ENCODE measurements at places on chromosomes 12 and 14.

GRCh38 chr12:563250-563781 is 99.9 kb downstream of the NINJ2 start:
- no peak for DNase-seq

DNA sequence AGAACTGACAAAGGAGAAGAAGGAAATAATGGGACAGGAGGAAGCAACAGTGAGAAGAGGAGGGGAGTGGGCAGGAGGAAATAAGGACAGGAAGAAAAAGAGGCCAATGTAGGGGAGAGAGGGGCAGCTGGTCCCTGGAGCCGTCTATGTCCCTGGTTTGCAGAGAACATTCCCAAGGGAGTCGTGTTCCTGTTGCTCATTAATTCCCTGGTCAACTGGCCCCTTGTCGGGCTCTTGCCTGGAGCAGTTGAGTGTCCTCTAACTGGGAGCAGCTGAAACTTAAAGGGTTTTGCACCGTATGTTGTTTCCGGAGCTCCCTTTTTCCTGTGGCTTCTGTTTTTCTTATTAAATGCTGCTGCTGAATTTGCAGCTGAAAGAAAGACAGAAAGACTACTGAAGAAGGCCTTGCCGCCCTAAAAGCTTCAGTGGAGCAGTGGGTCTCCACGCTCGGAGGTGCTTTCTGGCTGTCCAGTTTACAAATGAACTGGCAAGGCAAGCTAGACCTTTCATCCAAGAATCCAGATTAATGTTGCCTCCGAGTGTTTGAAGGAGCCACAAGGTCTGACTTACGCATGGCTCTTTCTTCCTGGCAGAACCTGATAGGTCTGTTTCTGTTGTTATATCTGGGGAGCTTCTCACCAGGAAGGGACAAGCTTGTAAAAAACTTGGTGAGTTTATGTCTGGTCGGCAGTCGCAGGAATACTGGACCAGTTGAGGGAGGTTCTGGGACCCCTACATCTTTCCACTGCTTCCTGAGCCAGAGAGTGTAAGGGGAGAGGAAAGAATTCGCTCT is 146.2 kb upstream of the RFLNA start:
- DNase-seq = no peak

DNA sequence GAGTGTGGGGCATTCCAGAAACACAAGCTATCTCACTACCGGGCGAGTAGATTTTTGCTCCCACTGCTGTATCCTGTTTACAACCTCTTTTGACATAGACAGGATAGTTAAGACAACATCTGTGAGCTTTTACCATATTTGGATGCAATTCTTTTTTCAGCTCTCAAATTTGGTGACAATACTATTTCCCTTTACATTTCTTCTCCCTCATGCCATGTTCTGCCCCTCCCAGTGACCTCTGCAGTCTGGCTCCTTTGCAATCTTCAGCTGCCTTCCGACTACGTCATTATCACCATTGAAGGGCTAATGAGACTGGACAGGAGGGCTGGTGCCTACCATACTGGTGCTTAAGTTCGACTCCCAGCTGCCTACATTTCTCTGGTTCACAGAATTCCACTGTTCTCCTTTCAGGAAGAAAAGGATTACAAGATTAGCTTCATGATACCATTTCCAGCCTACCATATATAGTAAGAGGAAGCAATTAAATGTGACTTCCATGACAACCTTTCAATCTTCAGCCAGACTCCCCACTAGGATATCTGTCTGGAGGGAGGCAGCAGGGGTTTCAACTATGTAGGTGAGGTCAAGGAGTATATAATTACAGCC is 251.6 kb downstream of the PHLDA1 start:
- DNase-seq = no peak

DNA sequence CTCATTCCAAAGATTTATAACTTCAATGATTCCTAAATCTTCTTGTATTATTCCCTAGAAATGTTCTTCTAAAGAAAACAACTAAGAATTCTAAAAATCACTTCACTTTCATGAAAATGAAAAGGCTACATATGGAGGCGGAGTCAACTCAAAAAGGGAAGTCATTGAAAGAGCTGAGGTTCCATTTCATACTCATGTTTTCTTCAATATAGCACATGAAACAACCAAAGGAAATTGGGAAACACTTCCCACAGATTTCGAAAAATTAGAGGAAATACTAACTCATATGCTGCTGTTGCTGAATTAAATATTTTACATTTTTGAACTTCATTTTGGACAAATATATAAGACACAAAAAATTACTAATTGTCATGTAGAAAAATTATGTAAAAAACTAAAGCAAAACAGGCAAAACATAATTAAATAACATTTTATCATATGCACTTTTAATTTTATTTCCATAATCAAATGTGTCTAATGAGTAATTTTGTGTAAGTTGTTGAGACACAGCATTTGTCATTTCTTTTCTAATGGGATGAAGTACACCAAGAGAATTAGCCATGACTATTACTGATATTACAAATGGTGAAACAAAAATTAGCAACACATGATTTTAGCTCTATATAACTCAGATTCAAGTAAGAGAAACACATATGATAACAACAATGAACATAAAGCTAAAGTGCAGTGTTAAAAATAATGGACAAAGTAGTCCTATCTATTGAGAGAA is at the start of gene CD163:
Gene CD163, minus strand, starts transcription at position 92 of the 730 bp plus-strand sequence. Its CDS starts 87 bp downstream, at position 5.
- no peak for DNase-seq

GRCh38 chr12:92516277-92516600 is 186.6 kb upstream of the PLEKHG7 start:
- no peak for DNase-seq

DNA sequence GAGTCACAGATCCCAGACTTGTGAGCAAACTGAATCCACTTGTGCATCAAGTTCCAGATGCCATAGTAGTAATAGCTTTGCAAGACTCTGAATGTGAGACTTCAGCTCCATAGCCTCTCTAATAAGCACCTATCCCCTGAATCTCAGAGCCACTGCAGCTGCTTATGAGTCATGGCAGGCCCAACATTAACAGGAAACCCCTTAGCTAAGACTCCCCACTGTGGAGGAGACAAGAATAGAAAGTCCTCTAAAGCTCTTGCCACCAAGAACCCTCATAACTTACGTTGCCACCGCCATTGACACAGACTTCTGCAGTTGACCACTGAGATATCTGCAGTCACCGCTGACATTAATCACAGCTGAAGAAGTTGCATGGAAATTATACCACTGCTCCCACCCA is 62.9 kb upstream of the PDE3A start:
- DNase-seq = no peak

- DNase-seq = no peak
Measured at GRCh38 chr14:57302883-57303282, 34.1 kb downstream of the AP5M1 start.

- no peak for DNase-seq
Measured at GRCh38 chr14:72913809-72914208, 12.5 kb upstream of the DCAF4 start.

DNA sequence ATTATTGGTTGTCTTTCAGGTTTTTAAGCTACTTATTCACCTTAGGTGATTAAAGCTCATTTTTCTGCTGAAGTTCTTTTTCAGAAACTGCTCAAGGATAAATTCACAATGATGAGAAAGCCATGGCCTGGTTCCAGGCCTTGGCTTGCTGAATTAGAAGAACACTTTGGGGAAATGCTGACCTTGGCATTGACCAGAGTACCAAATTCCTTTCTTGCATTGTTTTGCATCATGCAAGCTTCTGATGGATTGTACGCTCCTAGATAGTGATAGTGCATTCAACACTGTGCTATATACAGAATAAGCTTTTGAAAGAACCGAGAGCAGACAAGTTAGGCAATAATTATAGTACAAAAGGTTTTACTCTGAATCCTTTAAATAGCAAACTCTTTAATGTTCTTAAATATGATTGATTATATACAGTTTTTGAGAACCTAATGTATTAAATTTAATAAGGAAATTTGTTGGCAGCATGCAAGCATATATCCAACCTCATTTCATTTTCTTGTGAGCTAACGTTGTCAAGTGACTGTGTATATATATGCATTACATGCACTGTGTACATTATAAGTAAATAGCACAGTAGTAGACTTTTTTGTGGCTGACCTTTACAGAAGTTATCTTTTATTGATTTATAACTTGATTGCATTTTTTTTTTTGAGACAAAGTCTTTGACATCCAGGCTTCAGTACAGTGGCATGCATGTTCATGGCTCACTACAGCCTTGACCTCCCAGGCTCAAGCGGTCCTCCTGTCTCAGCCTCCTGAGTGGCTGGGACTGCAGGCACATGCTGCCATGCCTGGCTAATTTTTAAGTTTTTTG is 99.2 kb downstream of the DIP2B start:
- DNase-seq = no peak

GRCh38 chr12:19999805-20000138 is 368.6 kb upstream of the PDE3A start:
- no peak for DNase-seq

GRCh38 chr12:31226639-31227038 is 99.3 kb downstream of the SINHCAF start:
- DNase-seq = no peak

DNA sequence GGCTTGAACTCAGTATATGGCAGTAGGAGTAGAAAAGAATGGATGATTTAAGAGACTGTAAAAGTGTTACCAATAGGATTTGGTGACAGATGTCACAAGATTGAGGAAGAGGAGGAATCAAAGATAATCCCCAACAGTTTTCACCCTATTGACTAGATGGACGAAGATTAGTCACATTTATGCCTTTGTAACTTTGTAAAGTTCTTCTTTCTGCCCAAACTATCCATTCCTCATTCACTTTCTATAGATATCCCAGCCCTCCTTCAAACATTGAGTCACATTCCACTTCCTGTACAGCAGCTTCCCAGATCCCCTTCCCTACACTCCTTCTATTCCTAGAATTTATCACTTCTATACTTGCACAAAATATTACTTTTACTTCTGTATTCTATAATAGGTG is 207.9 kb downstream of the BTG1 start:
- no peak for DNase-seq
